GF-D8 (cell line): ENCODE measurements at places on chromosomes 7 and 10.
A peak's percentile ranks its signal among the peaks of the same experiment; 100 is the strongest.

DNA sequence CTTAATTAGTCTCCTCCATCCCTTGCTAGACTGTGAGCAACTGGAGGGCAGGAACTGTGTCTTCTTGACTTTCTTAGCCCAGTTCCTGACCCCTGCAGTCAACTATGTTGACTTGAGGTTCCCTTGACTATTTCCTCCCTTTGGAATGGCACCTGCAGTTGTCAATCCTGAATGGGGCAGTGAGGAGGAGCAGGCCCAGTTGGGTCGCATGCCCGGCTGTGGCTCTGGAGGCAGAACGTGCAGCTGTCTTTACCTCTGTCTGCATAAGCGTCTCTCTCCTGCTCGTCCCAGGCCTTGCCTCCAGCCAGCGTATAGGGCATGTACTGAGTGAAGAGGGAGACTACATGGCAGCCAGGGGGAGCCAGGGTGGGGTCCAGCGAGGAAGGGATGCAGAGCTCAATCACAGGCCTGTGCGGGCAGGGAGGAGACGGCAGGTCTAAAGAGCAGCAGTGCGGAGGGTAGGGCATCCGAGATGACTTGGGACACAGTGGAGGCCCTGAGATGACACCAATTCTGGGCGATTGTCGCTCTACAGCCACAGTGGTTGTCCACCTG, 26.8 kb downstream of the PYROXD2 start:
- no peak for DNase-seq

DNA sequence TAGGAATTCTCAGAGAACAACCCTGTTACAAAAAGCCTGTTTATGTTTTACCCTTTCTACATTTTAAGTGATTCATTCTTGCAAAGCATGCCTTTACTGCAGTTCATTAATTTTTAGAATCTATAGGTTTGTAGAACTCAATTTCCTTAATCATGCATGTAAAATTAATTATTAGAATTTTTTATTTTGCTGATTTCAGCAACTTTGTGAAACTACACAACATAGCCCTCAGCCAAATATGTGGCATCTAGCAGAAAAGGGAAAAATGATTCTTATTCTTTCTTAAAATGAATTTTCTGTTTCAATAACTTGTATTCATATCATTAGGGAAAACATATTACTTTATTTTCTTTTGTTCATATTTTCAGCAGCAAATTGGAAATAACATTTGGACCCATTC, 392.9 kb upstream of the PFKP start:
- no peak for DNase-seq

GRCh38 chr7:22549051-22549450, 49.1 kb upstream of the STEAP1B start:
- no peak for DNase-seq

- no peak for DNase-seq
These were observed 100.6 kb downstream of the ZNF438 start for GRCh38 chr10:30931094-30931493.

DNA sequence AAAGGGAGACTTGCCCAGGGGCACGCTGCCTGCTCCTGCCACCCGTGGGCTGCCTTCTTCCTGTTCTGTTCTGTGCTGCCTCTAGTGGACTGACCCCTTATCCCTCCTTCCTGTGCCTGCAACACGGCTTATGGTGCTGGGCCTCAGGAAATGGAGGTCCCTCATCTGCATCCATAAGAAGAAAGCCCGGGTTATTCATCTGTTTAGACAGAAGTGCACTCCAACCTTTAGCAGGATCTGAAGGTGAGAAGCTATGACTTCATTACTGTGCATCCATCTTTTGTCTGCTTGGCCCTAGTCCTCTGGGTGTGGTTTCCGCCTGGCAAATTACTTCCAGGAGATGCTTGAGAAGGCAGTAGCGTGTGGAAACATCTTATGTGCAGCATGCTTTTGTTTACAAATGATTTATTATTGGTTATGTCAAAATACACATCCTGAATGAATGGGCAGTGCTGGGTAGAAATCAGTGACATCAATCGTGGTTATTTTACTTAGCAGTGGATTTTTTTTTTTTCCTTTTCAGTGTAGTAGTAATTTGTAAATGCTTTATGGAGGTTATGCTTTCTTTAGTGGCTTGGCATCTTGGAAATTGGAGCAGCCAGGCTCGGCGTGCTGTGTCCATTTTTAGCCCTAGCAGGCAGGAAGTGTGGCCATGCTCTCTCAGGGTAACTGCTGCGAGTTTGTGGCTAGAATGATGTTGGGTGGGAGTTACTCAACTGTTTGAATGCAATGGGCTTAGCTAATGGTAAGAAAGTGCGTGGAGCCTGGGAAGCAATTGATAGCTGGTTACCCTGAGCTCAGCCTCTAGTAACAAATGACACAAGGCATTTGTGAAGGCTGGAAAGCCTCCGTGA, 12.7 kb downstream of the PTPRE start:
- peak; percentile 74 for DNase-seq

DNA sequence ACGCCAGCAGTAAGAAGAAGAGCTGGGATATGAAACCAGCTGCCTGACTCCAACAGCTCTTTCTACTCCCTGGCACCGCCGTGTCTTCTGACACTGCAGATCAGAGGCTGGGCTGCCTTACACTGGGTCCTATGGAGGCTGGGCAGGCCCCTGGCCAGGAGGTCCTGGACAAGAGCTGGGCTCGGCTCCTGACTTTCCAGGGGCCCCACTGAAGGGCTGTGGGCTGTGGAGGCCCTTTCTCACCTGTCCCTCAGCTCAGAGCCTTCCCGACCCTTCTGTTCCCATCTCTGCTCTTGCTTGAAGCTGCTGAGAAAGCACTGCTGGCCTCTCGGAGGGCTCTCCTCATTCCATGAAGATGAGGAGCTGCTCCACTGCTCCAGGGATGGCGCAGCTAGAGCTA, 85.9 kb upstream of the UNC5B start:
- no peak for DNase-seq

DNA sequence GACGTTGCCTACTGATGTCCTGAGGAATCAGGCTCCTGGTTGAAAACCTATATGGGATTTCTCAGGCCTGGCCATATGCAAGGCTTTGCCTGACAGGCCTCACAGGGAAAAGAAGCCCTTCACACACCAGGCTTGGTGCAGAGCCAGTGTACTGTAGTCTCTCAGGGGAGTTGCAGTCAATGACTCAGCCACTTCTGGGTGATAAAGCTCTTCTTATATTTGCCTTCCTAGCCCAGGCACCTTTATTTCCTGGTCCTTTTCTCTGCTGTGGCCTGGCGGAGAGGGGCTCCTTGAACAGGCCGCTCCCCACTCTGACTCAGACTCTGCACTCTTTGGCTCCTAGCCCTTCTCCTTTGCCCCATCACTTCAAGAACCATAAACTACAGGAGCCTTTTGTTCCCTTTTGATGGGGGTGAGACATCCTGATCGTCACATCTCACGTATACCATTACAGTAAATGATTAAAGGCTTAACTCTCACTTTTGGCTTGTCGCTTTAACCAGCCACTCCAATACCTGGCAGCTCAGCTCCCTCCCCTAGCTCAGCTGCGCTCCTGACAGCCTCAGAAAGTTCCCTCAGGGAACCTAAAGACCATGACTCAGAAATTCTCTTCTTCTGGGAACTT, 33.5 kb downstream of the DPY19L1 start:
- DNase-seq, result peak; percentile 19

DNA sequence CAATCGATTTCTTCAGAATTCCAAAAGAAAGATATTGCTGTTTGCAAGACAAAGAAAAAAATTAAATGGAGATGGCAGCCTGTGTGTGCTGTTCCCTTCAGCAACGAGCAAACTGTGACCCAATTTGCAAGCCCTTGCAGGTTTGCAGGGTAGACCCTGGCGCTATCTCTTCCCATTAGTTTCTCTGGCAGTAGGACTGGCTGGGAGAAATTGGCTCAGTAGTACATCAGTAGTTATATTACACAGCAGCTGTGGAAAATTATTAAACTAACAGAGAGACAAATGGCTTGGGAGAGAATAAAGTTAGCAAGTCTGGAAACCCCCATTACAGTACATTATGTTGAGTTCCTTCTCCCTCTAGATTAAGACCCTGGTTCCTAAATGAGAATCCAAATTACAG, 116.4 kb upstream of the ITGB1 start:
- DNase-seq, result no peak

DNA sequence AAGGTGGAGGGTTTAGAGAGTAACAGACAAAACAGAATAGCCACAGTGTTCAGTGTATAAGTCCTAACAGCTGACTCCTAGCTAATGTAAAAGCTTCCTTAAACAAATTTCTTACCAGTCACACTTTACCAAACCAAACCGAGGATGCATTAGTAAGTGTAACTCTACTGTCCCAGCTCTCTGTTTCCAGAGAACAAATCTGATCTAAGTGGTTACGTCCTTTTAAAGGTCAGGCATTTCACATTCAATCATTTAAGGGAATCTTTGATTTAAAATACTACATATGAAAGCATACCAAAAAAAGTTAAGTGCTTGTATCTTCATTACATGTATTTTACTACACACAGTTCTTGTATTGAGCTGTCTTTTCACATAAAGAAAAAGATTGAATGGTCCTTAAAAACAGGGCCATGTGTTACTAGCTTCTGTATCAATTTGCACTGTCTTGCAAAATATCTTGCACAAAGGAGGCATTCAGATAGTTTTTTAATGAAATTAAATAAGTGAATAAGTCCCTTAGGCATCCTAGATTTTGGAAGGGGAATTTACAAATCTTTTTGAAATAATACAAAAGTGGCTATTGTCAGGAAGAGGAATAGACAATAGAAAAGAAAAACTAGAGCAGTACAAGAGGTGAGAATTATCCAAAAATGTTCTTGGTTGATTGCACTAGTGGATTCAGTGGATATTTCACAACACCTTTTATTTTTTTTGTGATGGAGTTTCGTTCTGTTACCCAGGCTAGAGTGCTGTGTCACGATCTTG, 58.4 kb upstream of the SPOCK2 start:
- DNase-seq, result no peak

DNA sequence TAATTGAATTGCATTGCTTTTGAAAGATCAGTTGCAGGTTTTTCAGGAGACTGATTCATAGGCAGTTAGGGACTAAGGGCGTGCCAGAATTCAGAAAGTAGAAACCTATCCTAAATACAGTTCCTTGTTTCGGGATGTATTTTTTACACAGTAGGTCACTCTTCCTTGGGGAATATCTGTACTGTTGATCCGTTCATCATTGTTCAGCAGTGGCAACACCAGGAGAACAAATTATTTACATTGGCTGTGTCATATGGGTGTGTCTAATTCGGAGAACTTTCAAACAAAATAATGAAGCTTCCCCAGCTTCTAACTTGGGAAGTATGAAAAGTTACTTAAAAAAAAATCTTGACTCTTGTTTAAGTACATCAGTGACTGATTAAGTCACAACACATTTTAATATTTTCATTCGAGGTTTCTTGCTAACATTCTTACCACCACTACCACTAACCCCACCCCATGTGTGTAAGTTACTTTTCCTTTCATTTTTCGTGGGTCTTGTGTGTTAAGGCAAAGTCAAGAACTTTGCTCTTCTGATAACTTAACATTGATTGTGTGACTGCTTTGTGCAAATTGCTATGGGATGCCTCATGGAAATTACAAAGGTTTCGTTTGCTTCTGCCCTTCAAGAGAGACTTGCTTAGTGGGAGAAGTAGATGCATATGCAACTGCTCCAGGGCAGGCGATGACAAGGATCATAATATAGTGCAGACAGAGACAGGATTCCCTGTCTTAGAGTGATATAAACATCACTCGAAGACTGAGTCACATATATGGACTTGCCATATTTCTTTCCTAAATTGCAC, 43.8 kb upstream of the RPA3 start:
- DNase-seq, result no peak

- DNase-seq, result peak; percentile 8
These were observed 171.5 kb upstream of the SP4 start for GRCh38 chr7:21256310-21256877.

DNA sequence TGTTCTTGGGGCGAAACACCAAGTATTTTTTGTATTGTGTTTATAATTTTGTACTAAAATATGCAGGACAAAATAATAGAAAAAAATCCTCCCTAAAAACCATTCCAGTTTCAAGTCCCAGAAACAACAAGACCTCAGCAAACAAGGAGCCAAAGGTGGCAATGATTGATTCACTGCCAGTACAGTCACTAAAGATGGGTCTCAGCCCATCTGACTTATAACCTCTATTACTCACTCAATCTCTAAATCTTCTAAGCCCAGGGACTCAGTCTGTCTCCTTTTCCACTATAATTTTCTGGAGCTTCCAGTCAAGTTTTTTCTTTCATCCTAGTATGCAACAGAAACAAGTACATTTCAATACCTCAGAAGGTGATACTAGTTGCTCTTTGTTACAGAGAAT, 33.3 kb downstream of the SNX13 start:
- DNase-seq, result no peak

DNA sequence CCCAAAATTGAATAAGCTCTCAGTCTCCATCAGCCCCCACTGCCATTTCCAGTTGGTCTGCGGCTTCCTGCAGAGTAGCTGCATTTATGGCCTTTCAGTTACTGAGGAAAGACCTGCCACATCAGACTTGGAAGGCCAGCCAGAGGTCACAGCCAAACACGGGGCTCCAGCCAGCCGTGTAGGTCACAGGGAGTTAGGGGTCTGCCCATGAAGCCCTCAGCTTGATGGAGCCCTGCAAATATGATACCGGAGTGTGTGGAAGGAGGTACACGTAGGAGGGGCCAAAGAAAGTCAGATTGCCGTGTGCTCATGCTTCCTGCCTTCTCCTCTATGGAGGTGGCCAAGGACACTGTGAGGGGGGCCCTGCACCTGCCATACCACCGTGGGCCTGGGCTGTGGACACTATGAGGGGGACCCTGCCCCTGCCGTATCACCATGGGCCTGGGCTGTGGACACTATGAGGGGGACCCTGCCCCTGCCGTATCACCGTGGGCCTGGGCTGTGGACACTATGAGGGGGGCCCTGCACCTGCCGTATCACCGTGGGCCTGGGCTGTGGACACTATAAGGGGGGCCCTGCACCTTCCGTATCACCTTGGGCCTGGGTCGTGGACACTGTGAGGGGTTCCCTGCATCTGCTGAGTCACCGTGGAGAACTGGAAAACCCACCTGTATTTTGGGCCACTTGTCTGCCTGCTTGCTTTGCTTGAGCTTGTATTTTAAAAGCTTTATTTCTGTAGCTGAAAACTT, 335.7 kb upstream of the SHH start:
- no peak for DNase-seq

DNA sequence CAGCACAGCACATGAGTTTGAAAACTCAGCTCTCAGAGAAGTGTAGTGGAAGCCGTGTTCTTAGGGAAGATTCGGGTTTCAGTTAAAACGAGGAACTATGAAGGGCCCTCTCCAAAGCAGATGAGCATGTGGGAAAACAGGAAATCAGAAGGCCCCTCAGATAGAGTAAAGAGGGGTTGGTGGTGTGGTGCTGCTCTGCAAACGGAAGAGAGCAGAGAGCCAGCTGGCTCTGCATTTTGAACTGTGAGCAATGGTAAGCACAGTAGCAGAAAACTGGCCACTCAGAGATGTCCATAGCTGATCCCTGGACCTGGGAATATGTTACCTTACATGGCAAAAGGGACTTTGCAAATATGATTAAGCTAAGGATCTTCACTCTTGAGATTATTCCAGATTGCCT, 27.9 kb upstream of the CUL1 start:
- DNase-seq, result no peak

DNA sequence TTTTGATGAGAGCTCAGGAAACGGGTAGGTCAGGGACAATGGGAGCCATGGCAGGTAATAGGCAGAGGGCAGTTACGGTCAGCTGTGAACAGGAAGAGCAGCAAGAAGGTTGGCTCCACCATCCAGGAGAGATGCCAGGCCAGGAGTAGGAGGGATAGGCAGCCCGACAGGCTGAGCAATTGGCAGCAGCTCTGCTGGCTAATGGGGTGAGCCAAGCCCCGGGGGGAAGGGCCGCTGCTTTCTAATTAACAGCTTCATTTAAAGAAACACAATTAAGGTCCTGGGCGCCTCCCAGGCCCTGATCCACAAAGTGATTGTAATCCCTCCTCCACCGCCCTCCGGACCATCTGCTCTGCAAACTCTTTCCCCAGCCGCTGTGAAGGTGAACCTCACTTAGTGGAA, 23.7 kb downstream of the SH2B2 start:
- DNase-seq, result no peak
